ENCODE measurements at places on chromosomes 12 and 14.

- peak; percentile 75 for DNase-seq
These were observed 117.6 kb downstream of the SCARB1 start for GRCh38 chr12:124745891-124746570.

GRCh38 chr14:105891631-105892452 lies 365.5 kb downstream of the TMEM121 start:
- no peak for DNase-seq

DNA sequence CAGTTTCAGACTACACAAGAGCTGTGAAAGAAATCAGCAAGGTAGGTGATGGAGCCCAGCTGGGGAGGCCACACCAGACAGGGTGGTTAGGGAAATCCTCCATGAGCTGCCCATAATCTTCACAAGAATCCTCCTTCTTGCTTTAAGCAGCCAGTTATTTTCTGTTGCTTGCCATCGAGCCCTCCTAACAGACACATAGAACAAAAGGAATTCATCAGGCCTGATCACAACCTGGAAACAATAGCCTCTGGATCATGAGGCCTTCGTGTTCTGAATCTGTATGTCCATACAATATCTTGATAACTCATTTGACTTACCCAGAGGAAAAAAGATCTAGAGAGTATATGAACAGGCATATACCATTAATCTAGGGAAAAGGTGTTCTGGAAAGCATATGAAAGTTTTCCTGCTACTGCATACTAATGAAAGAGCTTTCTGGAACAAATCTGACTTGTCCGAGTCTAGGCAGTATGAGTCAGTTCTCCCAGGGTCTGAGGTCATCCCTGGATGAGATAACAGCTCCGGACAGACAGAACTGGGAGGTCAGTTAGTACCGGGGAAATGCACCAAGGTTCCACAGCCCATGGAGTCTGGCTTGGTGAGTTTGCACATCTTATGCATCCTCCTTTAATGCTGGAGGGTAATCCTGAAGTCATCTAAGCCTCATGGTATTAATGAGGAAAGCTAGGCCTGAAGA lies 52.8 kb upstream of the ELK3 start:
- DNase-seq: no peak

DNA sequence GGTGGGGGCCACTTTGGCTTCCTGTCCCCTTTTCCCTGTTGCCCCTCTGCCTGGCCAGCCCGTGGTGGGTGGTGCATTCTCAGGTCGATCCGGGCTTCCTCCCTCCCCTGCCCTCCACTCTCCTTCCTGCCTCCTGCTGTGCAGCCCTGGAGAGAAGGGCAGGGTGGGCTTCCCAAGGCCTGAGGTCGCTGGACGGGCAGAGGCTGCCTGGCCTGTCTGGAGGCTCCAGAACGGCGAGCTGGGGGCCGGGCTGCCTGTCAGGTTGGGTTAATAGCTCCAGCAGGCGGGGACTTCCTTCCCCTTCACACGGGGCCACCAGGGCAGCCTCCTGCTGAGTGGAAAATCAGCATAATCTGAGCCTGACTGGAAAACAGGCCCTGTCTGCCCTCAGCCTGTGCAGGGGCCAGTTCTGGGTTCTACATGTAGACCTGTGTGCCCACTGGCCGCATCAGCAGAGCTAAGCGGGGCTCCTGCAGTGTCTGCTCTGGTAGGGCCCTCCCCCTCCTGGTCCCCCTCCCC lies 11.3 kb downstream of the KIF26A start:
- no peak for DNase-seq

DNA sequence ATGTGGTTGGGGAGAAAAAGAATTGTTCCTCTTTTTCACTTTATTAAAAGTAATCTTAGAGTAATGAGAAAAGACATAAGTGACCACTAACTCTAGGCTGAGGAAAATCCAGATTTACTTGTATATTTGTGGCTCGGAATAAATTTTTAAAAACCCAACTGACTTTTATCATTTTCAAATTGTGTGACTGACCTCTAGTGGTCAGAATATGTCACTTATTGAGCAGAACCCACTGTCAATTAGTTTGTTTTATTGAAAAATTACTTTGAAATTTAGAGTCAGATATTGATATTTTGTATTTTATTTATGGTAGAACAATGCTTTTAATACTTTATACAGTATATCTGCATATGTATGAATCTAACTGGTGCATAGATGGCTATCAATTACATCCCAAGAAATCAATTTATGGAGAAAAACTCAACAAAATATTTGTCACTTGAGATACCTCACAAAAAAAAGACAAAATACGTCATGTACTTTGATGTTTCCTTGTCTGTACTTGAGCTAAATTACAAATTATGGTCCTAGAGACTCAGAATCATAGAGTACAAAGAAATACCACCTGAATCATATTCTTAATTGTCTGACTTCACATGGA lies 229.4 kb downstream of the CNTN1 start:
- no peak for DNase-seq

GRCh38 chr14:95273001-95273978 lies 46.4 kb downstream of the CLMN start:
- DNase-seq: no peak

DNA sequence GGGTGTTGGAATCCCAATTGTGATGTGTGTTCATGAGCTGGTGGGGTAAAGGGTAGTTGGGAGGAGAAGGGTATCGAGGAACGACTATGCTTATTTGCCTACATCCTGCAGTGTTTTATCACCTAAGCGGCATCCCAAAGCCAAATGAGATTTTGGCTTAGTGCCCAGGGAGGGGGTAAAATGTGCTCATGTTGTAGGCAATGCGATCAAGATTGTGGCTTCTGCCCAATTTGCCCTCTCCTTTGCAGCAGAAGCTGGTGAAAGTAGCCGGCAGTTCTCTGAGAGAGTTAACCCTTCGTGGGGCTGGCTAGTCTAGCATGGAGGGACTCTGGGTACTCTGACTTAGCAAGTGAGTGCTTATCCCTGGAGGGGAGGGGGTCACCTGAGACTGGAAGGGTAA lies 753 bp downstream of the RPH3A start:
- DNase-seq: no peak

DNA sequence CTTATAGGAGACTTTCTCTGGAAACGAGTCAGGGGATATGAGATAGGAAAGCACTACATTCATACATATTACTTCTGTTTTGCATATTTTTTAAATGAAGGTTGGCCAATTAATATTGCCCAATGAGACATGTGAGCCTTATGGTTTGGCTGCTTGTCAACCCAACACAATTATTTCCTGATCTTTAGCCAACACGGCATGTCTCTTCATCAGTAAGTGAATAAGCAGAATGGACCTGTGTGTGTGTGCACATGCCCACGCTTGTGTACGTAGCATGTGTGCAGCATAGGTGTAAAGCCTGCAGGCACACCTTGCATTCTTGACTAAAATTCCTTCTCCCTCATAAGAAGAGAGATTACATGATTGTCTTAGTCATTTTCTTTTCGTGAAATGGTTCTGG lies 88.3 kb downstream of the STON2 start:
- DNase-seq: peak; percentile 33

DNA sequence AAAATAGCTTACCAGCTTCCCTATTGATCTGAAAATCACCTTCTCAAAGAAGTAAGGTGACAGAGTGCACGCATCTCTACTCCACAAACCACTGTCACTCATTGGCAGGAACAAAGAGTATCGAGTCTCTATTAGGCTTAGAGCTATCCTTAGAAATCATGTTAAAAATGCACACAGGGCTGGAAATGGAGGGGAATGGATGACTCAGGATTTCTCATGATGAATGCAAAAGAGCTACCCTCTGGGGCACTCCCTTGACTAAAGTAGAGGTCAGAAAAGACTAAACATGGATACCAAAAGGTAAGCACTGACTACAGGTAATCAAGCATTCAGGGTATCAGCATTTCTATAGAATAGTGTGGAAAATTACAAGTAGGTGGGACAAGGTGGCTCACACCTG lies 96.1 kb upstream of the ANO4 start:
- DNase-seq: no peak

DNA sequence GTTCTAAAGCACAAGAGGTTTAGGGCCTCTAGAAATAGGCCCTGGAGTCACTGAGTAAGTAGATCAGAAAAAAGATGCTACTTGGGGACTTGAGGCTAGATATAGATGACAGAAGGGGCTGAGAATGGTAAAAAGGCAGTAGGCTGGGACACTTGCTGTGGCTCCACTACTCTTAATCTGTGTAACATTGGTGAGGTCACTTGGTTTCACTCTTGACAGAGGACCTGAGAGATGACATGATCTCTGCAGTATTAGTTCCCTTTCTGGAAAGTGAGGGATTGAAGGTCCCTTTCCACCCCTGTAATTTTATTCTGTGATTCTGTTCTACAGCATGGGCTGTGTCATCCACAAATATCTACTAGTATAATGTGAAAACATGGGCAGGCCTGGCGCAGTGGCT lies 39.7 kb downstream of the MAPKAPK5 start:
- no peak for DNase-seq

DNA sequence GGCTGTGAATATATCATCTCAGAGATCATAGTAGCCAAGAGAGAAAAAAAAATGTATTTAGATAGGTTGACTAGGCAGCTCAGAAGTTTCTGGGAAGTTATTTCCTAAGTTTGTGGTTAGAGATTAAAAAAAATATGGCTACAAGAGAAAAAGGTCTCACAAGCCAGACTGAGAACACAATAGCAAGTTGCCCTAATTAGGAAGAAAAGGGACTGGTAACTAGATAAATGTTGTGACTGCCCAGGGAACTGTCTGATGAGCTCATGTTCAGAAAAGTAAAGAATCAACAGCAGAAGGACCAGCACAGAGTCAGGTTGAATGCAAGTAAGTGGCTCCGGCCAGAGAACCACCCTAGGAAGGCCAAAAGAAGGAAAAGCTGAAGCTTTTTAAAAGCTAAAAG lies 256.6 kb downstream of the PRKD1 start:
- no peak for DNase-seq

DNA sequence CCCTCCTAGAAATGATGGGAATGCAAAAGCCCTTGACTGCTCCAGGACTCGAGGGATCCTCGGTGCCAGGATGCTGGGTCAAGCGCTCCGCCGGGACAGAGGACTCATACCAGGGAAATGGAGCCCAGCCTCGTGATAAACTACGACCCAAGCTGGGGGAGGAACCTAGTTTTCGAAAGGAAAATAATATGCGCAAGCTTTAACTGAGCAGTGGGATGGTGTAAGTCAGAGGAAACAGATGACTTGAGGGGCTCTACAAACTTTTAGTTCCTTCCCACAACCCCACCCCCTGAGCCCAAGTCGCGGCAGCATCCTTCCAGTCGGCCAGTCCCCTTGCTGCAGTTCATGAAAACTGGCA lies 654 bp upstream of the SUPT16H start:
- DNase-seq: no peak

DNA sequence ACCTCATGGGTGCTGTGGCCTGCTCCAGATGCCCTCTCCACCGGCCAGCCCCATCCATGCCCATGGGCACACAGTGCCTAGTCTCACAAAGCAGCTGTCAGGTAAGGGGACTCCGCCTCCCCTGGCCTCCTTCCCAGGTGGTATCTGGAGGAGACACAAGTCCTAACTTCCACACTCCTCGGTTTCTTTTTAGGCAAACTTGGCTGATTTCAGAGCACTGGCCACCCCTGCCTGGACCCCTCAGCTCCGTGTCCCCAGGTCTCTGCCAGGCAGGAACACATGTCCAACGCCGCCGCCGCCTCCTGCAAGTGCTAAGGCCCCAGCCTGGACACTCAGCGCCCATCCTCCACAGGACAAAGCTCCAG lies 324.1 kb upstream of the DIO3 start:
- no peak for DNase-seq

DNA sequence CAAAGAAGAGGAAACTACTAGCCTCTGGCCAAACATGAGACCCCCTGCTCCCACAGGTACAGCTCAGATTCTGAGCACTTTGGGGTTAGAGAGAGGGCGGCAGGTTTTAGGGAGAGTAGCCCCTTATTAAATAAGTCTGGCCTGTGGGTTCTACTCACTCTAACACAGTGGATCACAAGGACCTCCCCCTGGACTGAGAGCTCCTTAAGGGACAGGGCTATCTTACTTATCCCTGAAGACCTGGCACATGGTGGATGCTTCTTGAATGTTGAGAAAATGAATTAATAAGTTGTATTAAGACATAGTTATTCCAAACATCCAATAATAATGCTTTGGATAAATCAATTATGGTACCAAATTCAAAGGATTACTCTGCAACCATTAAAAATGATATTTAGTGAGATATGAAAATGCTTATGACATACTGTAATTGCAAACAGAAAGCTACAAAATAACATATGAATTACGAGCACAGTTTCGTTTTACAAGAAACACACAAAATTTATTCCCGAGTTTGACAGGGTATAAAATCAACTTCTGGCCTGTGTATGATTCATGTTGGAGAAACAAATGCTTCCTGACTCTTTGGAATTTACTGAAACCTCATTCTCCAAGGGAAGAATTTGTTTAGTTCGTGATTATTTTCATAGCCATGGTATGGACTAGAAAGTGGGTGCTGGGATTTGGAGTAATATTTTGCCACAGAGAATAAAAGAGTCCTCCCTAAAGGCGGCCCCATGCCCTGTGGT lies 59.3 kb upstream of the BDKRB2 start:
- DNase-seq: no peak

- no peak for DNase-seq
These were observed 14.0 kb upstream of the KCNH3 start for GRCh38 chr12:49524660-49525324.

GRCh38 chr14:52352061-52352491 lies 38.0 kb downstream of the PTGER2 start:
- DNase-seq: no peak

DNA sequence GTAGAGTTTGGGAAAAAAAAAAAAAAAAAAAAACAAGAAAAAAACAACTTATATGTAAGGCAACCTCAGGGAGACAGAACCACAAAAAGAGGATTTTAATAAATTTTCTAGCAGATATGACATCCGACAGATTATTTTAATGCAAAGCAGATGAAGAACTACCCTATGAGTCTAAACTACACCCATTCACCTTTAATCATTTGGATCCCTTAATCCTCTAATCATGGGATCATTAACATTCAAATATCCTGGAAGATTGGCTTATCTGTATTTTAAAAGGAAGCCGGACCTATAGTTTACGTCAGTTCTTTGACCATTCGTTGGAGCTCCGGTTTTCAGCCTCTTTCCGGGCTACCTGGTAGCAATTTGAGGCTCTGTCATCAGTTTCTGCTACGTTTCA lies at the start of gene DPPA3:
Gene DPPA3 (plus strand): TSS at position 301 of the 400 bp plus-strand sequence. CDS start 138 bp downstream, outside the sequence.
- DNase-seq: no peak

- DNase-seq: no peak
These were observed 331.9 kb upstream of the SOX5 start for GRCh38 chr12:24281341-24281740.

- no peak for DNase-seq
These were observed 151.2 kb upstream of the C14orf180 start for GRCh38 chr14:104428333-104428851.

DNA sequence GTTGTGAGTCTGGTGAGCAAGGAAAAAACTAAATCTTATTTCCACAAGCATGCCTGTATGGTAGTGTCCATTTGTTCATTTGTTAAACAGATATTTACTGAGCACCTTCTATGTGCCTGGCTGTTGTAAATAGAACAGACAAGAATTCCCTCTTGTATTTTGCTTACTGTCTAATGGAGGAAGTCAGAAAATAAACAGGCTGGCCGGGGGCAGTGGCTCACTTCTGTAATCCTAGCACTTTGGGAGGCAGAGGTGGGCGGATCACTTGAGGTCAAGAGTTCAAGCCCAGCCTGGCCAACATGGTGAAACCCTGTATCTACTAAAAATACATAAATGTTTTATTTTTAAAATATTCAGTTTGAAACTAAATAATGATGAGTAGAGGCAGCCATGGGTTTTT lies 79.3 kb downstream of the GTF2A1 start:
- DNase-seq: no peak

Data from CD14-positive monocyte (primary cell).